Stimulated activated CD8-positive, alpha-beta memory T cell treated with anti-CD3 and anti-CD28 coated beads, Interleukin-2, amount 100 ng/mL, for 1 hour (primary cell): ENCODE measurements at places on chromosomes 7 and 10.

- DNase-seq = no peak
These were observed 120.9 kb upstream of the EGFR start for GRCh38 chr7:54897891-54898290.

DNA sequence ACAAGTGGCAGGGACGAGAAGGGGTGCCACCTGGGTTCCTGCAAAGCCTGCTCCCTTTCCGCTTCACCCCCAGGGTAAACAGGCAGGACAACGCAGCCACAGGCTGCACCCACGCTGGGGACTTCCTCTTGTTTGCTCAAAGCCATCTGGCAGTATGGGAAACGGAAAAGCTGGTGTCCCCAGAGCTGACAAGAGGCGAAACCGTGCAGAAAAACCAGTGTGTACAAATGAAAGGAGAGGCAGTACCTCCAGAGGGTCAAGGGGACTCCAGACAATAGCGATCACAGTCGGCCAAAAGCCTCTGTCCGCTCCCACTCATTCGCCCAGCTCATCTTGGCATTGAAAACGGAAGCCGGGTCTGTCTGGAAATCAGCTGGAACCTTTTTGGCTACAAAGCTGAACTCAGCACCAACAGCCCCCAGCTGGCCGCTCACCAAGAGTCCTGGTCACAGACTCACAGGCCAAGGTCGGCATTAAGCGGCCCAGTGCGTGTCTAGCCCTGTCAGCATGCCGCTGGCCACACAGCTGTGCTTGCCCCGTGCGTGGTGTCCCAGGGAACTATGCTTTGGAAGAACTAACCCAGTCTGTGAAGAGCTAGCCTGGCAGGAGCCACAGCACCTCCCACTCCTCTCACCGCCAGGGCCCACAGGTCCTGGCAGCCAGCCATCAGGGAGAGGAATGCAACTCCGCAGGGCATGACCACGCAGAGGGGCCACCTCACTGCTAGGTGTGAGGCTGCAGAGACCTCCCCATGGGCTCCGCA lies 10.4 kb downstream of the TNS3 start:
- no peak for DNase-seq

- no peak for DNase-seq
These were observed 93.1 kb upstream of the ZPBP start for GRCh38 chr7:50185951-50186682.

DNA sequence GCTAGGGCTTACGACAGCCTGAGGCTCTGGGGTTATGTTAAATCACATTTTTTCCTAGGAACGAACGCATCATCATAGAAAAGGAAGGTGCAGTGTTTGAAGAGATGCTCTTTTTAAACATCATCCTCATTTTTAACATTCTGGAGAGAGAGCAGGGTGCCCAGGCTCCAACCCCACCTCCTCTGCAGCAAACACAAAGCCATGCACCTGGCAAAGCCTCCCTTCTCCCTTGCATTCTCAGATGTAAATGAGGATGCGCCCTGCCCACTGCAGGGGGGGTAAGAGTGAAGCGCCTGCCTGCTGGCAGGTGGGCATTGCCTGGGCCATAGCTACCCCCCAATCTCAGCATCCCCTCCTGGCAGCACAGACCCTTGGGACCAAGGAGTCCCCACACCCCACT lies 92.4 kb downstream of the PTPRN2 start:
- DNase-seq = no peak

DNA sequence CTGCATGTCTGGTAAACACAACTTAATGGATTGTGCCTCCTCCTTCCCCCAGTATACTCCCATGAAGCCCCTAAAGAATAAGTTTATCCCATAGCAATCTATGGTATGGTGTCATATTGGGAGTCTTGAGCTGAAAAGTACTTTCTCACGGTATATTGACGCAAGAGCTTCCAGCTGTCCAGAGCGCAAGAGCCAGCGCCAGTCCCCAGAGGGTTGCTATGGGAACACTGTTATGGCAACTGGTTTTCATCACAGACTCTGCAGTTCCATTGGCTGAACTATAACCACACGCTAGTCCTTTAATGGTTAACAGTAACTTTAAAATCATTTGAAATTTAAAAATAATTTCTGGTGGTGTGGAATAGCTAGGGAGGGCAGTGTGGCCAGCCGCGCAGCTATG lies 46.9 kb downstream of the PRPF18 start:
- DNase-seq = no peak

DNA sequence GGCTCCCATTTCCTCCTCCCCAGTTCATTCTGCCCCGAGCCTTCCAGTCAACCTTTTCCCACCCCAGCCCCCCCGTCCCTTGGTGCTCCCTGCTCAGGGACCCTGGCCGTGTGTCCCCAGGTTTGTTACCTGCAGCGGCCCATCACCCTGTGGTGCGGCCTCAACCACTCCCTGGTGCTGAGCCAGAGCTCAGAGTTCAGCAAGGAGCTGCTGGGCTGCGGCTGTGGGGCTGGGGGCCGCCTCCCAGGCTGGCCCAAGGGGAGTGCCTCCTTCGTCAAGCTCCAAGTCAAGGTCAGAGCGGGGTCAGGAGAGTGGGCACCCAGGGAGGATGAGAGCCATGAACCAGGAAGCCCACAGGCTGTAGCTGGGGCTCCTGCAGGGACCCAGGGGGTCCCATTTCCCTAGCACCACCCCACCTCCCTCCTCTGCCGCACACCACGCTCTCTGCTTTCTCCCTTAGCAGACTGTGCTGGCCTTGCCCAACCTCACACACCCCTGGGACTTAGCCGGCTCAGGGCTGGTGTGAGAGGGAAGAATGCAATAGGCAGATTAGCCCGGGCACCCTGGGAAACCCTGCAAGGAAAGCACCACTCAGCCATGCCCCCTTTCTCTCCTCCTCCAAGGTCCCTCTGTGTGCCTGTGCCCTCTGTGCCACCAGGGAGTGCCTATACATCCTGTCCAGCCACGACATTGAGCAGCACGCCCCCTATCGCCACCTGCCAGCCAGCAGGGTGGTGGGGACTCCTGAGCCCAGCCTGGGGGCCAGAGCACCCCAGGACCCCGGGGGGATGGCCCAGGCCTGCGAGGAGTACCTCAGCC lies 2.0 kb upstream of the PCOLCE start:
- no peak for DNase-seq

DNA sequence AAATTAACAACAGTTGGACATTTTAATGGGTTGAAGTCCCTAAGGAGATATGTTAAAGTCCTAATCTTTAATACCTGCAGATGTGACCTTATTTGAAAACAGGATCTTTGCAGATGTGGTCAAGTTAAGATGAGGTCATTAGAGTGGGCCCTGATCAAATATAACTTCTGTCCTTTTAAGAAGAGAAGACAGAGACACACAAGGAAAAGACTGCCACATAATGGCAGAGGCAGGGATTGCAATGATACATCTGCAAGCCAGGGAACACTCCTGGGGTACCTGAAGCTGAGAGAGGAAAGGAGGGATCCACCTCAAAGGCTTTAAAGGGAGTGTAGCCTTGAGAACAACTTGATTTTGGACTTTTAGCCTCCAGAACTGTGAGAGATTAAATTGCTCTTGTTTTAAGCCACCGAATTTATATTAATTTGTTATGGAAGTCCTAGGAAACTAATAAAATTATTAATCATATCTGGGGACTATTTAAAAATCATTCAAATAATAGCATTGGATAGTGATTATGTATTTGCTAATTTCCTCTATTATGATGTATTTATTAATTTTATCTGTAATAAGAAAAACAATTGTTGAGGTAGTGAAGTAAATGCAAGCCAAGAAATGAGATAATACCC lies 700.0 kb upstream of the PCDH15 start:
- DNase-seq = no peak

DNA sequence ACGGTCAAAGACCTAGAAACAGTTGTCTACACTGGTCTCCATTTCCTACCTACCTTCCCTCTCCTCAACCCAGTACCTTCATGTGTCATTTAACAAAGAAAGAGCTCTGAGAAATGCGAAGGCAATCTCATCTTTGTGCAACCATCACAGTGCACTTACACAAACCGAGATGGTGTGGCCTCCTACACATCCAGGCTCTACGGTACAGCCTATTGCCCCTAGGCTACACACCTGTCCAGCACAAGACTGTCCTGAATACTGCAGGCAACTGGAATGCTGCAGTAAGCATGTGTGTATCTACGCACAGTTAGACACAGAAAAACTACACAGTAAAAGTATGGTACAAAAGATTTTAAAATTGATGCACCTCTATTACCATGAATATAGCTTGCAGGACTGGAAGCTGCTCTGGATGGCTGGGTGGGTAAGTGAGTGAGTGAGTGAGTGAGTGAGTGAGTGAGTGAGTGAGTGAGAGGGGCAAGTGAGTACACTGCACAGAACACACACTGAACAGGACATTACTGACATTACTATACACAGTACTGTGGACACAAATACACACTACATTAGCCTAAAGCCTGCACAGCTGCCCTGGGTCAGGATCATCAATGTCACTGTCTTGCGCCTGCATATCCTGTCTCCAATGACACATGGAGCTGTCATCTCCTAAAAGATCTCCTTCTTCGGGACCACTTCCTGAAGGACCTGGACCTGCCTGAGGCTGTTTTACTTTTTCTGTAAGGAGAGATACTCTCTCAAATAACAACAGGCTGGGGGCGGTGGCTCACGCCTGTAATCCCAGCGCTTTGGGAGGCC lies 18.5 kb downstream of the ITGB1 start:
- DNase-seq = no peak

DNA sequence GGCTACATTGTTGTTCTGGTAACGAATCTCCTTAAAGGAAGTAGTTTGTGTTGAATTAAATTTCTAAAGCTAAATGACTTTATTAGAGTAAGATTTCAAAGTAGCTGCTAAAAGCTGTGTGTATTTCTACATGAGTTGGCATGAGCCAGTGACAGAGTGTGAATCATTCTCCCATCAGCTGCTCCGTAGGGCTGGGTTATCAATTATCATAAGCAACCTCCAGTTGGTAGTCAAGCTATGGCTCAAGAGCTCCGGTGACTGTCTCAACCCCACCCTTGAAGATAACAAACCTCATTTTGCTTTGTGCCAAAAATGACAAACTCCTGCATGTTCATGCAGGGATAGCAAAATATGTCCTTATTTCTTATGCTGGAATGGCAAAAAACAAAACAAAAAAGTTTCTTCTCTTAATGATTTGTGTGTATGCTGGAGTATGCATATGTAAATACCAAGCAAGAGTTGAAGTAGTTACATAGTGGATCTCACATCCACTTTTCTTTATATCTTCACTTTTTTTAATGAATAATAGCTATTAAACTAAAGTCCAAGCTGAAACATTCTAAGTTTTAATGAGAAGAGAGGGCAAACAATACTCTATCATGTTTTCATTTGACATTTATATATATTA lies 249.4 kb downstream of the CACNA2D1 start:
- DNase-seq = no peak

- DNase-seq = no peak
These were observed 97.6 kb upstream of the NFE2L3 start for GRCh38 chr7:26054386-26054785.

GRCh38 chr10:58700591-58700990 lies 187.9 kb downstream of the BICC1 start:
- DNase-seq = no peak

DNA sequence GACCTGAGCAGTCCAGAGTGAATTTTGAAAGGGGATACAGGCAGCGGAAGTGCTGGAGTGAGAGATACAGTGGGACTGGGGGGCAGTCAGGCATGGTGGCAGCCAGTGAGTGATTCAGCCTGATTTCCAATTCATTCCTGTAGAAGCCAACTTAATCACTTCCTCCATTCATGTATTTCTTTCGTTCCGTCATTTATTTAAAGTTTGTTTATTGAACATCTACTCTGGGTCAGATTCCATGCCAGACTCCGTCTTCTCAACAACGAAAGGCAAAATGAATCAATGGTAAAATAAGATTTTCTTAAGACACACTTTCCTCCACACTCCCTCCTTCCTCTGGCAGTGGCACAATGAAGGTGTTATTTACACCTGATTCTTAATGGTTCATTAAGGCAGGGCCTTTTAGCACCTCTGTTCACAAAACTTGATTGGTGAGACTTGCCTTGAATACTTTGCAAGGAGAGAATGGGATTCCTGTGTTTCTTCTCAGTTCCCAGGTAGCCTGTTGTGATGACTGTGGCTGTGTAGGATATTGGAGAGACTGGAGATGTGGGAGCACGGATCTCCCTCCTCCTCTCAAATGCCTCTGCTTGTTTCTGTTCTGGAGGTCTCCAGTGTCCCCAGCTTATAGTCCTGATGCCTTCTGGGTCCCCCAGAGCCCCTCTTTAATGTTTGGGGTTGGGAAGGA lies 27.9 kb downstream of the ADCYAP1R1 start:
- no peak for DNase-seq

GRCh38 chr10:126806498-126806897 lies 98.7 kb upstream of the DOCK1 start:
- no peak for DNase-seq

DNA sequence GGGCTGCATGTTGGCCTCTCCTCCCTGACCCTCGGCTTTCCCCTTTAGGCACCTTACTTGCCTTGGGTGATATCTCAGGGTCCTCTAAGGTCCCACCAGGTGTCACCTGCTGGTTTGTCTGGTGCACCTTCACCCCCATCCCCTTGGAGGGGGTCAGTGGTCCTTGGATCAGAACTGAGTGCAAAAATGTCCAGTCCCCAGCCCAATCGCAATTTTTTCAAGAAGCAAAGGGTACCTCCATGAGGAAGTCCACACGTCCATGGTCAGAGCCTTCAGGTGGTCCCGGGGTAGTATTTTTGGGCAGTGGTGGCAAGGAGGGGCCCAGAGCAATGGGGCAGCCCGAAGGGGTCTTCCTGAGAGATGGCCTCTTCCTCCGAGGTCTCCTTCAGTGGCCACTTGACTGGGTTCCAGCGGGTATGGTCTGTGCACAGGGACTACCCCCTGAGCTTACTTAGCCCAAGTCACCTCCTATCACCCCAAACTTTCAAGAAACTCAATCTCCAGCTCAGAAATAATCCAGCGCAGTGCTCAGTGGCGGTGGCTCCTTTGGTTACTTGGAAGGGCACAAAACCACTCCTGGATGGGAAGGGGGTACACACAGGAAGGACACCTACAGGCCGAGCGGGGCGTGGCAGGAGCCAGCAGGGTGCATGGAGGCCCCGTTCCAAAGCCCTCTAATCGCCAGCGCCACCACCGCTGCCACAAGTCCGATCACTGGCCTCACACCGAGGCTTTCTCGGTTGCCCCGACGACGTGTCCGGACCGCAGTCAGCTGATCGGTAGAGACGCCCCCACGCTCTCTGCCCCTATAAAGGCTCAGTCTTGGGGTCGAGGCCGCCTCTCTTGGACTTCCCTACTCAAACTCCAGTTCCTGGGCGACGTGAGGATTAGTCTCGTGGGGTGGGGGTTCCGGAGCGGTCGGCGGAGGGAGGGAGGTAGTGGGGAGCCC lies 4.5 kb downstream of the SAP25 start:
- no peak for DNase-seq

DNA sequence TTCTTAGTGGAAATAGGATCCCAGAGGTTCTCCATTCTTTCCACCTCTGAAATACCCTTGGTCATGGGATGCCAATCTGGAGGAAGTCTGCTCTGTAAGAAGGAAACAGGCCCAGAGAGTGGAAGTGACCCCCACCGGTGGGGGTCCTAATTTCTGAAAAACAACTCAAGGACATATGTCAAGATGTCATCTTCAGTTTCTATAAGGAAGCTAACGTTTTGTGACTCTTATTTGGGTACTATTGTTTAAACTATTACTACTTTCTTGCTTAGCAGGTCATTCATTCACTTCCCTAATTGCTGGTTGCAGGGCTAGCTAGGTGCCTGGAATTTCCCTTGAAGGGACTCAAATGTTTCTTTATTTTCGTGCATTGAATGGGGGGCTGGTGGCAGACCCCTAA lies 1.9 kb upstream of the ZNF775 start:
- no peak for DNase-seq
